ENCODE measurements at places on chromosomes 5 and 9.
A peak's percentile ranks its signal among the peaks of the same experiment; 100 is the strongest.

DNA sequence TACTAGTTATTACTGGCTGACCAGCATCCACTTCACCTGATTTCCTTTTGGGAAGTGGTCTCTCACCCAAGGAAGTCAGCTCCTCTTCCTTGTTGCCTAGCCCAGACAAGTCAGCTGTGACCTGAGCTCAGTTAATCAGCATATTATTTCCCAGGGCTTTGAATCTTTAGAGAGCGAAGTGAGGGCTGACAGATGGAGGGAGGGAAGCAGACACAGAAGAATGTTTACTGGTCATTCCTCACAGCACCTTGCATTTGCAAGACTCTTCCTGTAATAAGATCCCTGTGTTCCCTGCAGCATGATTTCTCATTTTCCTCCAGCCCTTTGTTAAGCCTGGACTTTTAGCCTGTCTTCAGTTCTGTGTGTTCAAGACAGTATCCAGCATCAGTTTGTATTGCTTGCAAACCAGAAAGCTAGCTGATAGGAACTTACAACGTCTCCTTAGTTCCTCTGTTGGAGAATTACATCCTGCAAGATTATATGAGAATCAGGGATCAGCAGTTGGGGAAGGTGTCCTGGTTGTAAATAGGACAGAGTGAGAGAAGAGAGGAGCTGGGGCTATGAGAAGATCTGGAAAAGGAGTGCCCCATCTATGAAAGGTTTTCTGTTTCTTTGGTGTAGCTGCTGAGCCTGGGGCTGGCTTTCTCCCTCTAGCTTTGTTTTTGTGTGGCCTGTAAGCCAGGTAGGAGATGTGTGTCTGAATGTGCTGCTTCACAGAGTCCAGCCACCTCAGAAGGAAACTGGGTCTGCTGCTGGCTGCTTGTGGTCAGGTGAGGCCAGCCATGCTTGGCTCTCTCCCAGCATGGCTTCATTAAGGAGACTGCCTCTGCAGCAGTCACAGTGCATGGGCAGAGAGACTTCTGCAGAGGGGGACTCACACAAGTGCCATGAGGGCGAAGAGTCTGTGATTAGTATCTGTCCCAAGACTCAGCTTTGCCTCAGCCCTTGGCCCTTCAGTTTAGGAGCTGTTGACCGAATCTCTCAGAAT is 50.3 kb downstream of the MAN2A1 start:
- DNase-seq: no peak

- peak; percentile 2 for DNase-seq
Measured at GRCh38 chr5:135015942-135016341, 18.1 kb downstream of the PITX1 start.

DNA sequence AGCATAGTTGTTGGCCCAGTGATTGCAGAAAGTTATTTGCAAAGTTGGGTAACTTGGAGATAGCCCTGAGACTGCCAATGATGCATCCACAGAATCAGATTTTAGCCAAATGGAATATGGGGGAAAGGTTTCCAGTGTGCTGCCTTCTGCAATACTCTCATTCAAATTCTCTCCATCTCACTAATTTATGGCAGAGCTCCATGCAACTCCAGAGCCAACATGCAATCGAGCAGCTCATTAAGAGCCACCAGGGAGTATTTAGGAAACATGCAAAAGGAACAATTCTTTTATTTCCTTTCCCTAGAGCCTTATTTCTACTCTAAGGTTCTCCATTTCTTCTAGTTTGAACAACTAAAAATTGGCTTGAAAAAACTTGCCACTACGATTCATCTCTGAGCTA is 135.9 kb upstream of the MARCHF11 start:
- no peak for DNase-seq

DNA sequence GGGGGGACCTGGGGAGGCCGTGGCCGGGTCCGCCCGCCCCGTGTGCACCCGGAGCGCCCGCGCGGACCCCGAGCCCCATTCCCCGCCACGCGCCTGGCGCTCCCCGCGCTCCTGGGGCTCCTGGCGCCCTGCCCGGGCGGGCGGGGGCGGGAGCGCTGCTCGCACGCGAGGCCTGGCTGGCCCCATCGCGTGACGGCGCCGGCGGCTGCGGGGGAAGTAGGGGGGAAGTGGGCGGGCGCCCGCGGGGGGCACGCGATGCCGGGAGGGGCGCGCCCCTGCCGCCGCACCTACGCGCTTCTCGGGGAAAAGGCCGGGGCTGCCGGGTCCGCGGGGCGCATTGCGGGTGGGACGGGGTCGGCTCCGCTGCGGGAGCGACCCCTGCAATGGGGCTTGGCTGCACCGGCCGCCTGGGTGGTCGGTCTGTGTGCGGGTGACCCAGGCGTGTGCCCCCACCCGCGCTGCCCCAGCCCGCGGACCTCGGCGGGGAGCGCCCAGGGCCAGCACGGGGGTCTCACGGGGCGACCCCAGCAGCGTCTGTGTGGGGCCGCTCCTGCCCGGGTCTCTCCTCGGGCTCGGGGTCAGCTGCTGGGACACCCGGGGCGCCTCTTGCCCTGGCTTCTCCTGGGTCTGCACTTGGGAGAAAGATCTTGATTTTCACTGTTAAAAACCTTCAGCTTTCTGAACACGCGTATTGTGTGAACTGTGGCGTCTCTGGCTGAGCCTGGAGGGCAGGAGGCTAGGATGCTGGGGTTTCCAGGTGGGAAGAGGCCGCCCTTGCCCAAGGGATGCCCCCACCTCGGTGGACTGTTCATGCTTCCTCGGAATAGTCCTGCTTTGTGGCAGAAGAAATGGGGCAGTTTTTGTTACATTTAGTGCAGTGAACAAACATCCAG is 52.4 kb downstream of the AHRR start:
- peak; percentile 36 for DNase-seq

DNA sequence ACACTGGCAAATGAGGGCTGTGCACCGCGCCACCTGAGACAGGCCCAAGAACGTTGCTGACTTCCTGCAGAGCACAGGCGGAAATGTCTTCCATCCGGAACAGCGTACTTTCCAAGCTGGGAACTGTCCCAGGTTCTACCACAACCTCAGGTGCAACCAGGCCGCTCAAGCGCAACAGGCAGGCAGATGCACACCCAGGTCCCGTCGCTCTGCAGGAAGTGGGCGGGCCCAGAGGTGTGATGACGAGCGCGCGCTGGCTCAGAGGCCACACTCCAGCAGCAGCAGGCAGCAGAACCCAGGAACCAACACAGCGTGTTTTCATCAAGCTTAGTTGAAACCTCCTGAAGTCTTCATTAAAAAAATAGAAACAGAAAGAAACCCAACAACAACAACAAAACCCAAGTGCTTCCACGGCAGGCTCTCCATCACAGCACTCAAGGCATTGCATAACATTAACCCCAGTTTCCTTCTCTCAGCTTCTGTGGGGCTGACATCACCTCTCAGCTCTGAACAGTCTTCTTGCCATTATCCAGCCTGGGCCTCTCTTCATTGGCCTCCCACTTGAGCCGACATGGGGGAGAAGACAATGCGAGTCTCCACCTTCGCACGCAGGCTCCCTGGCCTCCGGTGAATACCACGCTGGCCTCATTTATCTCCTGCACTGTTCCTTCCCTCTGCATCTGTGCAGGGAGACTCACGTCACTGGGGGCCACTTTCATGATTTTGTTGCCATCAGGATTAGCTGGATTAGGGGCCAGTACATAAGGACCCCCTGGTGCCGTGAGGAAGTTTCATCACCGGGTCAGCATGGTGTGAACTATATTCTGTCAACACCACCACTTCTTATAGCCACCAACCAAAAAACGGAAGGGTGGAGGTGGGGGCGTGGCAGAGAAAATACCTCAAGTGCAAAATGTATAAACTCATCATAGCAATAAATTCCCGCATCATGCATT is 22.1 kb downstream of the PTCH1 start:
- peak; percentile 86 for DNase-seq

DNA sequence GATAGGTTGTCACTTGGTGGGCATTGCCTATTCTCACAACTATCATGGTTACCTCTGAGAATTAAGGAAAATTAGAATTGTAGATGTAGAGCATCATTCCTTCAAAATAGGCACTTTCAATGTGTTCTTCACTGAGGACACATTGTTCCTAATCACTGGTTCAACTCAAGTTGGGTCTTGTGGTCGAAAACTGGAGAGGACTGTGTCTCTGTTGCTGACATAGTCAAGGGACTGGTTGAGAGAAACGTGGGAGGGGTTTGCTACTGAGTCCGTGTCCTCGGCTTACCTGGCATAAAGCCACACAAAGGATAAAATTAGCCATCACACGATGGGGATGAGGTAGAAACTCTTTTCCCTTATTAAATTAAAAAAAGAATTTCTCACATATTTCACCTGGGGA is 205.9 kb upstream of the CD180 start:
- DNase-seq: no peak

DNA sequence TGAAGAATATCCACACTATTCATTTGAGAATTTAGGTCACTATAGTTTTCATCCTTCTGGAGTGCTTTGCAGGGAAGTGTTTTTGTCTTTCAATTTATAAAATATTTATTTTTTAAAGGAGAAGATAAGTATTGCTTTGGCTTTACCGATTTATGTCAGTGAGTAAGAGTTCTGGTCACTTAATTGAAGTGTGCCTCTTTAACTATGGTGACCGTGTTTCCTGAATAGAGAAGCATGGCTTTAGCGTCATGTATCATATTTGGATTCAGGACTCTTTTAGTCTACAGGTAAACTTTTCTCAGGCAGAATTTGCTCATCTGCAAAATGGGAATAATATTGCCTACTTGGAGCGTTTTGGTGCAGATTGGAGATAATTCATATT is 902 bp downstream of the BDP1 start:
- DNase-seq: no peak

DNA sequence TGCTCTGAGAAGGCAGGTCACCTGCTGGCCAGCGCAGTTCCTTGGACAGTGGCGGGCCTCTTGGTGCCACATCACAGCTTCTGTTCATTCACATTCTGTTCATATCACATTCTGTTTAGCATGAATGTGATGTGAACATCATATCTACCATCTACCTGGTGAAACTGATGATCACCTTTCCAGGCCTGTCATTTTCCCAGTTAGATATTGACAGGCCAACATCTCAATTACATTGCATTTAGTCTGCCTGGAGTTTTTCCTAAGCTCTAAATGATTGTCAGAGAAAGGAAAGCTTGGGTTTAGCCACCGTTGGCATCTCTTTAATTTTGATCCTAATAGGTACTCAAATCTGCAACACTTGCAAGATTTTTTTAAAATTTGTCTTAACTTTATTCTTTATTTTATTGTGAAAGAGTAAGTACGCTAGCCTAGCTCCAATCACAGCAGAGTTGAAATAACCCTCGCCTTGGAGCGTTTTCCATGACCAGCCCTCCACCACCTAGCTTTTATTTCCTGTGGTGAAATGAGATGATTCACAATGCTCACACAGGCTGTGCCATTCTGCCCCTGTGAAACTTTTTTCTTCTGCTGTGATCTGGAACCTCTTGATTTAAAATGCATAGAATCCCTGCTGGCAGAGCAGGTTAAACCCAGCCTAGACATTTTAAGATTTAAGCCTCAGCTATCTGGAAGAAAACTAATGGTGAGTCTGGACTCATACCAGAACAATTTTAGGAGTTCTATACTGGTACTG is 225.0 kb downstream of the ESM1 start:
- no peak for DNase-seq

GRCh38 chr5:135119481-135119880 is 85.5 kb upstream of the PITX1 start:
- no peak for DNase-seq

DNA sequence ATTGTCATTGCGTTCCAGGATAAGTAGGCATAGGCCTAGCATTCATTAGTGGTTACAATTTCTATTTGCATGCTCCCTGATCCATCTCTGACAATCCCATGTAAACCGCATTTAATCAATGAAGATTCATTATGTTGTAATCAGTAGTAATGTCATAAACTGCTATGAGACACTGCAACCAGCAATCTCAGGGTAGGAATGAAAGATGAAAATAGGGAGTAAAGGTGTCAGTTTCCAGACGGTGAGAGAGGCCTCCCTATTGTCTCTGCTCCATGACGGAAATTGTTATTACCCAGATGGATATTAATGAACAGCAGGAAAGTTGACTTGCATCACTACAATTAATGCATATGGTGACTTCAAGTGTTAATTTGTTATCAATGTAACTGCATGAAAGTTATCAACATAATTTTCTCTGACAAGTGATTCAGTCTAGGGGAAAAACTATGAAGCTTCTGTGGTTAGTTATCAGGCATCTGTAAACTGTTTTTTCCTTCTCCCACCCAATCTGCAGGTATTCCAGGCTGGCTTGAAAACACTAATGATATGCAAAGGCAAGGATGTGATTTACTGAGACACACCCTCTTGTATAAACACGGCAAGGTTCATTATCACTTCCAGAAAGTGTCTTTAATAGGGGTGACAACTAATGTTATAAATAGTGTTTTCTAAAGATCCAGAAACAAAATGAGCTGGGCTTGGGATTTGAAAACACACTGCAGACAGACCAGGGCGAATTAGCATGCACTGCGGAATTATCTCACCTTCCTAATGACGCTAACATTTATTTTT is 73.5 kb downstream of the ZNF622 start:
- DNase-seq: no peak

GRCh38 chr9:81631218-81631745 is 58.1 kb downstream of the TLE1 start:
- DNase-seq: no peak

GRCh38 chr9:108634204-108634603 is 221.6 kb downstream of the ACTL7B start:
- DNase-seq: no peak

GRCh38 chr5:43642428-43642827 is 39.4 kb downstream of the NNT start:
- DNase-seq: no peak

DNA sequence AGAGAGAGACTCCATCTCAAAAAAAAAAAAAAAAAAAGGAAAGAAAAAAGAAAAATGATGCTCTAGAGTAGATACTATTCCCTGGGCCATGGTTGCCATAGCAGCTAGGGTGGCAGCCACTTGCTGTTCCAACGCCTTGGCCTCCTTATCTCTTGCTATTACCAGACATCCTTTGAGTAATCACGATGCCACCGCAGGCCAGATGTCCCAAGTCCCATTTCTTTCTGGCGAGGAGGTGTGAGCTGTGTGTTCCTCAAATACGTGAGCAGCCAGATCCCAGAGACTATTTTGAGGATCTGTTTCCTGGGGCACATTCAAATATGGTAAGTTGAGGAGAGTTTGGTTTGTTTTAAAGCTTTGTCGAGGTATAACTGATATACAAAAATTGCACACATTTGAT is 23.4 kb upstream of the GFPT2 start:
- DNase-seq: no peak

DNA sequence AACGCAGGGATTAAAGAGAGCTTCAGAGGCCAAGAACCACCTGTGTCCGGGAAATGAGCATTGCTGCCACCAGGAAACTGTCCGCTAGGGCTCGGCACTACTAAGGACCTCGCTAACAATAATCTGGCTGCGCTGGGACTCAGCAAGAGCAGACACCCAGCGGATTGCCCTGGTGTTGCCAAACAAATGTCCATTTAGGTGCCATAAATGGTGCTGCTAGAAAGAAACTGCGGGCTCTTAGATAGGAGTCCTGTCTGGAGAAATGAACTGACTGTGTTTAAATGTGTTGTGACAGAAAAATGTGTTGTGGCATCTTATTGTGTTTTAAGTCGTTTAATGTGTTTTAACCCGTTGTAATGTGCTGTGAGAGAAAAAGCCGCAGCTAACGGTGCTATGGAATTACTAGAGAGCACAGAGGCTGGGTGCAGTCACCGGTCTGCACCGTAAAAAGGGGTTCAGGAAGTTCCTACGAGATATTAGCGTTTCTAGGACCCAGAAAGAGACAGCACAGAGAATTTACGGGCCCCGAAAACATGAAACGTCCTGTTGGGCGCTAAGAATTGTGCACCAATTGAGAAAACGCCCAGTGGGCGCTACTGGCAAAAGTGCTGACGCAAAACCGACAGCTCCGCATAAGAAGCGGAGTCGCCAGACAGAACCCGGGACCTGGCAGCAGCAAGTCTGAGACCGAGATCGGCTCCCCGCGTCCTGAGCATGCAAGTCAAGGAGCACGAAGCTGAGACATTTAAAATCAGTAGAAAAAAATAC is 90.6 kb downstream of the ANXA2R start:
- peak; percentile 86 for DNase-seq

All from CD4-positive, alpha-beta T cell treated with Interleukin-15 for 1 hour (primary cell).